ENCODE measurements at places on chromosomes 7 and 10.

DNA sequence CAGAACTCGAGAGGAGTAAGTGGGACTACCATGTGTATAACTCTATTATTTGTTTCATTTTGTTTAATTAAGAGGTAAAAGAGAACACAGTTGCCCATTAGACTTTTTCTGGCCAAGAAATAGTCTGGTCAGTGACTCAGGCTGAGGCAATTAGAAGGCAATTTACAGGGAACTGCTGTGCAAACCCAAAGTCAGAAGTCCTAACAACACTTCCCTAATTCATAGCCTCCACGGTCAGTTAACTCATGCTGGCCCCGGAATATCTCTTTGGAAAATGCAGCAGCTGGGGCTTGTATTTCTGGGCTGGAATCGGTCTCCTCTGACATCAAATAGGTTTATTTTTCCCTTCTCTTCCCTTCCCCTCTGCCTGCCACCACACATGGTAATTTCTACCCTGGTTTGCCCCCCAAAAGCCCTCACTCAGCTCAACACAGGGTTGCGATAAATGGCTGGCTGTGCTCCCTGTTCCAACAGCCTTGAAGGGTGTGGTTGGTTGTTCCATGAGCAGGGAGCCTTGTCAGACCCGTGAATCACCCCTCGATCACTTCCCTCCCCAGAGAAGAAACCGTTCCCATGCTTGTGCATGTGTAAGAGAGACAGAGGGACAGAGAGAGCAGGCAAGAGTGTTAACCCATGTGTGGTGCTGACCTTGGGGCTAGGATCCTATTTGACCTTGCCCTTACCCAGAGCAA lies 5.3 kb downstream of the SH3PXD2A start:
- no peak for DNase-seq

GRCh38 chr7:52500841-52501240 lies 534.6 kb upstream of the POM121L12 start:
- no peak for DNase-seq

DNA sequence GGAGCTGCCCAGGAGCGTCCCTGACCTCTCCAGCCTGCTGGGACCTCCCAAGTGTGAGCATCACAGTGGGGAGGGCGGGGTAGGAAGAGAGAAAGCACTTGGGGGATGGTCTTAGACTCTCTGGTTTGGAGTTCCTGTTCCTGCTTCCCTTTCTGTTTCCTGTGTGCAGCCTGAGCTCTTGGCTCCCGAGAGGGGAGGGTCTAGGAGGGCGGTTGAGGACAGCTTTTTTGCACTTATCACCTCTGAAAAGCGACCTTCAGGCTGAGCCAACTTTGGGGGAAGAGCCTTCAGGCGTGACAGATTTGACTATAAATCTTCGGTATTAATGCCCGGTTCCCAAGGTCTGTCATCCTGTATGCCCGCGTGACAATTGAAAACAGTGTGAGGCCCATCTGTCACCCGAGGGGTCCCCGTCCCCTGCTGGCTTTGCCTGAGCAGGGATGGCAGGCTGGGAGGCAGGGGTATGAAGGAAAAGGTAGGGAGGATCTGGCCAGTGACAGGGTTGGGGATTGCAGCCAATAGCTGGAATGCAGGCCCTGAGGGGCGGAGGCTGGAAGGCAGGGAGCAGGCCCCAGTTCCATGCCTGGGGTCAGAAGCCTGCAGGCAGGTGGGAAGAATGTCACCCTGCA lies 78.6 kb downstream of the CDH23 start:
- DNase-seq: no peak

DNA sequence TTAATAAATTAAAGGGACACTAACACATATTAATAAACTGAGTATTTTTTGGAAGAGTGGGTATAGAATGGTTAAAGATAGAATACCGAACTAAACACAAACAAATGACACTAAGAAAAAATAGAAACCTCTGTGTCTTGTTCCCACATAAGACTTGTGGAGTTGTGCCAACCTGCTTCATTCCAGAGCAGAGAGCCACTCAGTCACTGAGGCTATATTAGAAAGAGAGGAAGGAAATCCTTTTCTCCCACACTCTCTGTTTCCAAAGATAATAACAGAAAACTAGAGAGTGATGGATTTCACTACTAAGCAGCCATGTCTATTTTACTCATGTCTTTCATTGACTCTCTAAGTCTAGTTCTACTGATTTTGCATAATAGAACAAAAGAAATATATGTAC lies 26.0 kb downstream of the CTNNA3 start:
- DNase-seq: no peak

- no peak for DNase-seq
Observed at GRCh38 chr10:7520507-7521485, 110.0 kb upstream of the SFMBT2 start.

GRCh38 chr7:36151921-36152755 lies 916 bp upstream of the EEPD1 start:
- no peak for DNase-seq

- no peak for DNase-seq
Observed at GRCh38 chr7:64869121-64869725, 33.9 kb upstream of the ZNF273 start.

DNA sequence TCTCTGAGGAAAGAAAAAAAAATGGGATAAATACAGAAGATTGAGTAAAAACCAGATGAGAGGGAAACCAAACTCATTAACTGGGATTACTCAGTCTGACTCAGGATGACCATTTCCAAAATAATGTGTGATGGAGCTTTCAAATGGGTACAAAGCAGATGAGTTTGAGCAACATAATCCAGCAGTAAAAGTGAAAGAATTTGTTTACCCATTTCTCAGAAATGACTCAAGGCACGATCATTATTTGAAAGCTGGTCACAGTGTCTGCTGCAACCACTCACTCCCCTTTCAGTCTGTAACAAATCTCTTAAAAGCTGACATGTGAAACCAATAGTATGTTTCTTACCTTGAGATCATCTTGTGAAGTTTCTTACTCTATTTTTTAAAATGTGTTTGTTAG lies 104.7 kb upstream of the KLF14 start:
- DNase-seq: no peak

- no peak for DNase-seq
Observed at GRCh38 chr10:98617906-98618520, 171.3 kb upstream of the HPS1 start.

- DNase-seq: no peak
Observed at GRCh38 chr7:131921016-131921415, 364.6 kb upstream of the PODXL start.

DNA sequence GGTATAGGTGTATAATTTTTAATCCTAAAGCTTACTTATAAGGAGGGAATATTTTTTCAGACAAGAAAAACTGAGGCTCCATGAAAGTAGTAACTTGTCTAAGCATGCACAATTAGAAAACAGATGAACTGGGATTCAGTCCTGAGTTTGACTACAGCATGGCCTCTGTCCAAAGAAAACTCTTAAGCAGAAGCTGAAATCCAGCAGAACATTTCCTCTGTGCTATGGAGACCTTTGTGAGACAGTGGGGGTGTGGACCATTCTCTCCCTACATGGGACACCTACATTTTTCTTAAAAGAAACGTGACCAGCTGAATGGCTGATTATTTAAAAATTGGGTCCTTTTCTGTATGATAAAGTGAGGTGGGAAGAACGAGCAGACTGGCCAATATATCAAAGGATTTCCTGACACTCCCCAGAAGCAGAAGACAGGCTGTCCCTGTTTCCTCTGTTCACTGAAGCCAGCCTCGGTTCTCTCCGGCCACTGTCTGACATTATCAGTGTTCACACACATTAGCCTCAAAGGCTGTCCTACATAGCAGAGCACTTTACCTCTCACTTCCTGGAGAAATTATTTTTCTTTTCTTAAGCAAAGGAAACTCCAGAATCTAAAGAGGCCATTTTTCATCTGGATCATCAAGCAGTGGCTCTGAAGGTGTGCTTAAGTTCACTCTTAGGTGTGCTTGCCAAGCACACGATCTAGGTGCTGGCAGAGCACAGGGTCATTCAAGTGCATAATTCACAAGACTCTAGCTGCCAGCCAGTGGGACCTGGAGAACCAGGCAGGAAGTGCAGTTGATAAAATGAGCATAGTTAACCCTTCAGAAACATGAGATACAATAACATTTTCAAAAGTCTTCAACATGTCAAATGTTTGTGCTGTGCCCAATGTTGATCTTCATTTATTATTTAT lies 40.4 kb upstream of the KIAA1217 start:
- no peak for DNase-seq

DNA sequence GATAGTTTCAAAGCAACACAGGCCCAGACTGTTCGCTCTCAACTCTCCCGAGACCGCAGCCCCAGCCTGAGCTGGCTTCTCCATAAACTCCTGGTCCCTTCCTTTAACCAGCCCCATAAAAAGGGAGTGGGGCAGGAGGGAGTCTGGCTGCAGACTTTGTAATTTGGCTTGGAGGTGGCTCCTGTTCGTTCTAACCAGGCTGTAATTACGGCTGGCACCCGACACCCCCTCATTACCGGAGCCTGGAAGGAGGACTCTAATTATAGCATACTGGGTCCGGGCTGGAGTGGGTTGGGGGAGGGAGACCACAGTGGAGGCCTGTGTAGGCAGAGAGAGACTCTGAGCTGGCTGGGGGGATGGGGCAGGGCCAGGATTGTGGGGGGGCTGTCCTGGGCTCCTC lies 49.7 kb downstream of the UNC5B start:
- DNase-seq: no peak

- DNase-seq: no peak
Observed at GRCh38 chr7:763762-764161, 36.7 kb upstream of the PRKAR1B start.

- no peak for DNase-seq
Observed at GRCh38 chr7:37220664-37221063, 228.0 kb downstream of the ELMO1 start.

GRCh38 chr7:150382844-150383225 lies 3.7 kb downstream of the ZNF775 start:
- no peak for DNase-seq

- no peak for DNase-seq
Observed at GRCh38 chr10:111281516-111281915, 204.7 kb downstream of the ADRA2A start.

DNA sequence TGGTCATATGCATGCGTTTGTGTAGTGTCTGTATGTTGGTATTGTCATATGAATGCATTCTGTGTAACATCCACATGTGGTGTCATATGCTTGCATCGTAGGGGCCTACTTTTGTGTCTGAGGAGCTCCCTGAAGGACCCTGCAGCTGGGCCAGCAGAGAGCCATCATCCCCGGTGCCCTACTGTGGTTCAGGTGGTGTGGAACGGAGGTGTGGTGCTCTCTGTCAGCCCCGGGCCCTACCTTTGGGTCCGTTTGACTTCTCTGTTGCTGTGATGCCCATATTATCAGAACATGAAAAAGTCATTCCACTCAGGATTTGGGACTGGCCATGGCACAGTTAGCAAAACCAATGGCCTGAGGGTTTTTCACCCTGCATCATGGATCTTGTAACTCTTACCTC lies 217.9 kb downstream of the ADARB2 start:
- no peak for DNase-seq

GRCh38 chr7:91079487-91079886 lies 184.7 kb upstream of the FZD1 start:
- no peak for DNase-seq

DNA sequence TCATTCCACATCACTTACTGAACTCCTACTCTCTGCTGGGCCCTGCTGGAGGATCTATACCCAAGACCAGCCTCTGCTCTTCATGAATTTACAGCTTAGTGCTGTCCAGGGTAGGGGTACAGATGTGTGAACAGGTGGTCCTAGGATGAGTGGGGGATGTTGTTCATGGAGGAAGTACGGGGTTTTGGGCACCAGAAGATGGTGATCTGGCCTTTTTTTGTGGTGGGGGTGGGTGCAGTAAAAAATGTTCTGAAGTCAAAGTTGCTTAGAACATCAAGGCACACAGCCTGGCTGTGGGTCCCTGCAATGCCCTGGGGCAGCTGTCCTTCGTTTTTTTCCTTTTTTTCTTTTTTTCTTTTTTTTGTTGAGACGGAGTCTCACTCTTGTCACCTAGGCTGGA lies 34.2 kb upstream of the GNA12 start:
- no peak for DNase-seq

- DNase-seq: no peak
Observed at GRCh38 chr7:19030281-19030680, 87.2 kb downstream of the TWIST1 start.

DNA sequence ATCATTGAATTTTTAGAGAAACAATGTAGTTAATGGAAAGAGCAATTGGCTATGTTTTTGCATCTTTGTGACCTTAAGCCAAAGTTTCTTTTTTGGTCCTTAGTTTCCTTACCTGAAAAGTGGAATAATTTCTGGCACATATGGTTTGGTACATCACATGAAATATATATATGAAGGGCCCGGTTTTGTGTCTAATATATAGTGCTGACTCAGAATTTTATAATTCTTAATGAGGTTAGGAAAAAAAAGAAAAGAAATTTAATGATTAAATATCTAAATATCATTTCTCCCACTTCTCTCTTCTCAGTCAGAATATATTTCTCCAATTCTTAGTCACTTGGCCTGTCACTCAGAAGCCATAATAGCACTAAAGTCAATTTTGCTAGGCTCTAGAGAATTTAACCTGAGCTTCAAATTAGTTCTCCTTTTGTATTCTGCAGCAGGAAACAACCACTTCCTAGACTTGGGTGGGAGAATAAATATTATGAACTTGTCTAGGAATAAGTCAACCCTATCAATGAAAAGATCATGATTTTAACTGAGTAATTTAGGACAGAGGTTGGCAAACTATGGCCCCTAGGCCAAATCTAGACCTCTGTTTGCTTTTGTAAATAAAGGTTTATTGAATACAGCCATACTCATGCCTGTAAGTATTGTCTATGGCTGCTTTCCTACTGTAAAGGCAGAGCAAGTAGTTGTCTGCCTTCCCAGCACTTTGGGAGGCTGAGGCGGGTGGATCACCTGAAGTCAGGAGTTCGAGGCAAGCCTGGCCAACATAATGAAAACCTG lies 34.6 kb downstream of the PPP1R9A start:
- DNase-seq: no peak

DNA sequence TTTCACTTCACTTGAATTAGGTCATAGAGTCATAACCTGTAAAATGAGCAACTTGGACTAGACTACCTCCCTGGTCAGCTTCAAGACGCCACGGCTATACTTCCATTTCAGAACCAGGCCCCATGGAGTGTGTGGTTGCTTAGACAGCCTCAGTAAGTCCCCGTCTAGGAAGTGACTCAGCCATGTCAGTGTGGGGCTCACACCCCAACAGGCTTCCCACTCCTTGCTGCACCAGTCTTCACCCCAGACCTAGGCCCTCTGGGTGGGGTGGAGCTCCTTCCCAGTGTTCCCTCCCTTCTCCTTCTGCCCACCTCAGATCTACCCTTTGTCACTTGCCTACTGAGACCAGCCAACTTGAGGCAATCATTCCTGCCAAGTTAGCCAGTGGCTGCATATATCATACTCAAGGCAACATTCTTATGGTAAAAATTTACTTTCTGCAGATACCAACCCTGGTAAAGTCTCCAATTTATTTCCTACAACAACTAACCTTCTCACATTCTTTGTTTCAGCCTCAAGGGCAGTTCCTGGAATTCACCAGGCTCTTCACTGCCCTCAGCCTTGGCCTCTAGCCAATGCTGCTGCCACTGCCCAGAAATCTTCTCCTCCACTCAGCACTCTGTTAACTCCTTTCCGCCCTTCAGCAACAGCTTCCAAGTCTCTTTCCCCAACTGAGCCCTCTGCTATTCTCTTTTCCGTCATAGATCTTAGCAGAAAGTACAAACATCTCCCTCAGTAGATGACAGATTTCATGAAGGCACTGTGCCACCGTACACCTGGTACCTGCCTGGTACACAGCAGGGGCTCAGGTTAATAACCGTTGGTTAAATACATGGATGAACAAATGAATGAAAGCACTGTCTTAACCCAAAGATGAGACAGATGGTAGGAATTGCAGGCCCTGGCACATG lies 31.3 kb upstream of the ZNRF2 start:
- DNase-seq: no peak

All from stimulated activated CD4-positive, alpha-beta T cell treated with anti-CD3 and anti-CD28 coated beads, Interleukin-4, amount 100 ng/mL, for 4 hours (primary cell).